Stimulated activated CD8-positive, alpha-beta memory T cell treated with anti-CD3 and anti-CD28 coated beads, Interleukin-12 subunit alpha, Interleukin-12 subunit beta, amount 100 ng/mL, for 4 hours (primary cell): ENCODE measurements at places on chromosomes 7 and 10.
A peak's percentile ranks its signal among the peaks of the same experiment; 100 is the strongest.

DNA sequence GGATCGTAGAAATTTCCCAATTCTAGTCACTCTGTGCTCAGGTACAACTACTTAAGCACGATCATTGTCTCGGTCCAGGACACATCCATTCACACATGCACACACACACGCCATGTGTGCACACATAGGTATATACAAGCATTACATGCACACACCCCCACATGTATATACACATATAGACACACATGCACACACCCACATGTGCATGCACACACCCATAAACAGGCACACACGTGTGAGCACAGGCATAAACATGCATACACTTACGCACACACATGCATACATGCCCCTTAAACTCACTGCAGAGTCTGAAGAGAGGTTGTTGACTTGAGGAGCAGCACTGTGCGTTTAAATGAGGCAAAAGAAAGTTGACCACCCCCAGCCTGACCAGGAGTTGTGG is 32.5 kb upstream of the INSIG1 start:
- DNase-seq, result no peak

DNA sequence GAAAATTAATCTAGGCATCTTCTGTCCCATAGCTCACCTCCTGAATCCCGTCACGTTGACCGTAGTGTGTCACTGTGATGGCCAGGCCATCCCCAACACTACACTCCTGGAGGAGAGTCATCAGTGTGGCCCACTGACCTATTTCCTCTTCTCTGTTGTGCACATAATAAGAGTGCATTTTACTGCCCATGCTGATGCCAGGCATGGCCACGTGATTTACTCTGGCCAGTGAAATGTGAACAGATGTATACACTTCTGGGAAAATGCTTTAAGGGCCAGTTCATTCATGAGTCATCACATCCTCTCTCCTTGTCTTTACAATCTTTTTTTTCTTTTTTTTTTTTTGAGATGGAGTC is 101.9 kb upstream of the PIP4K2A start:
- DNase-seq, result no peak

- DNase-seq, result no peak
These were observed 38.8 kb upstream of the MYL10 start for GRCh38 chr7:101667920-101668319.

DNA sequence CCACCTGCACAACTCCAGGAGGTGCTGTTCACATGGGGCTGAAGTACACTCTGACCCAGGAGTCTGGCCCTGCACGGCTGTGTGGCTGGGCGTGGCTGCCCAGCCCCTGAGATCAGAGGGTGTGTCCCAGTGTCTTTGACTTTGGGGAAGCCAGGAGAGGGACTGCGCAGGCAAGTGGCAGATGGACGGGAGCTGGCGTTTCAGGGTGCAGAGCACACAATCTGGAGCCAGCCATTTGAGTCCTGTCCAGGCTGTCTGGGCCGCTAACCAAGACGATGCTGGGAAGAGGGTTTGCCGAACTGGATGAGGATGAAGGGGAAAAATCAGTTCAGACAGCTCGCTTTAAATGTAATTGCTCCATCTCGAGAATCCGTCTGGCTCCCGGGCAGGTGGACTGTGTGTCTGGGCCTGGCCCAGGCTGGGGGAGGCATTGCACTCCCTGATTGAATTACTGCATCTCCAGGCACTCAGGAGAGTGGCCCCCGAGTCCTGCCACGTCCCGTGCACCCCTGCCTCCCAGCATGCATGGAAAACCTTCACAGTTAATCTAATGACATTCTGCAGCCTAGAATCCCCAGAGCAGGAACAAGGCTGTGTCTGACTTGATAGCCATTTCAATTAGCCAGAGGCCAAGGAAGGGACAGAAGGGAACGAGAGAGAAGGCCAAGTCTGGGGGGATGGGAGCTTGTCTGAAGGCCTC is 120.8 kb upstream of the NANOS1 start:
- DNase-seq, result no peak

DNA sequence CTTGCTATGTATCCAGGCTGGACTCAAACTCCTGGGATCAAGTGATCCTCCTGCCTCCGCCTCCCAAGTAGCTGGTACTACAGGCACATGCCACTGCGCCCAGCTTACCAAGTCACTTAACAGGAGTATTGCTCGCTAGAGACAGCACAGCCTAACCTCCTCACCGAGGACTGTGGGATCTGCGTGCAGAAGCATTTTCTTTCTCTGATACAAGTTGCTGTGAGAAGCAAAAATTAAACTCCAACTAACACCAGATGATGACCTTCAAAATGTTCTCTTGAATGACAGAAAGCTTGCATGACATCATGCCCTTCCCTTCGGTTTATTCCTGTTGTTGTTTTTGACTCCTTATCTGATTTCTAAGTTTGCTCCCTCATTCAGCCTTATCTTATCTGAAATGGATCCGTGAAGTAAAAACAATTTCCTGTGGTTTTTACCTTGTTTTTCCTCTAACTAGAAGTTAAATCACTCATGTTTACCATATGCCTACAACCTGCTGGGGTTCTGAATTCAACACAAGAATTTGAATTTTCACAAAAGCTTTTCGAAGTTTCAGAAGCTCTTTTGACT is 94.4 kb upstream of the KIF5B start:
- no peak for DNase-seq

GRCh38 chr10:93695740-93696139 is 6.7 kb downstream of the FRA10AC1 start:
- no peak for DNase-seq

GRCh38 chr7:143892527-143893300 is 9.3 kb downstream of the TCAF1 start:
- no peak for DNase-seq

GRCh38 chr10:84743483-84743882 is 415.1 kb downstream of the CCSER2 start:
- DNase-seq, result no peak

DNA sequence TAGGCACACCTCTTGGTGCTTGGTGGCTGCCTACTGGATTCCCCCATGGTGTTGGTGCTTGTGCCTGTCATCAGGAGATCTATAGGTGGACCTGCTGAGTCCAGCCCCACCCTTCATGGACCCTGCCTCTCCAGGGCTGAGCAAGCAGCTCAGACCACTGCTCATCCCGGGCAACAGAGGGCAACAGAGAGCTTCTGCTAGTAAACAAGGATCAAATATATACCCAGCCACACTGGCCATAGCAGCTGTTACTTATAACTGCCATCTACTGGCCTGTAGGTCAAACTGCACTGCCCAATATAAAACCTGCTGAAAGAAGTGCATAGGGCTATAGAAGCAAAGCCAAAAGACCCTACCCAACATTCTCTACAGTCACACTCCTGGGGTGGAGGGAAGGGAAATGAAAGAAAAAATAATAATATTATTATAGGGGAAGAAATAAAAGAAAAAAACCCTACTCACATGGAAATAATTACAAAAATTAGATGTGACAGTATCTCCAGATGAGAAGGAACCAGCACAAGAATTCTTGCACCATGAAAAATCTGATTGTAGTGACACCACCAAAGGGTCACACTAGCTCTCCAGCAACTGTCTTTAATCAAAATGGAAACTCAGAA is 54.9 kb upstream of the ZNF800 start:
- peak; percentile 8 for DNase-seq

DNA sequence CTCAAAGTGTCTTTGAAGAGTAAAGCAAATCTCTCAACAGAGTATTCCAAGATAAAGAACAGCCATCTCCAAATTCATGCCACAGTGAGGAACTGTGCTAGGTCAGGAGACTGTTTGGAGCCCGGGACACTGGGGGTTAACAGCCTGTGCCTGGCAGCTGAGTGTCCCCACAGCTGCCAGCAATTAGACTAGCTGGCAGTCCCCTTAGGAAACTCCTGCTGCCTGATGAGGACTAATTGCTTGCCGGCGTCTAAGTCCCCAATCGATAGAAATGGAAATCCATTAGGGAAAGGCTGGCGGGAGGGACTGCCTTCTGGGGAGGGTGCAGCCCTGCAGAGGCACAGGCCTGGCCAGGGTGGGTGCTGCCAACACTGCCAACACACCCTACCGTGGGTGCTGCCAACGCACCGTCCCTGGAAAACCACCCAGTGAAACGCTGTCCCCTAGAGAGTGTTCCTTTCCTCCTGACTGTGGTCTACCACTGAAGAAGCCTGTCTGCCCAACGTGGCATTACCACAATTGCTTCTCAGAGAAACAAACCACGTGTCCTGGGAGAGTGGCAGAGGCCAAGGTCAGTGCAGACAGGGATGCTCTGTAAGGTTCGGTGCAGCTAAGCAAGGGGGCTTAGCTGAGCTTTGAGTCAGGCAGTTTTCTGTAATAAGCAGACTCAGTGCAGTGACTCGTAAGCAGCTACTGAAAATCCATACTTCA is 60.8 kb downstream of the XRCC2 start:
- DNase-seq, result no peak

- DNase-seq, result no peak
These were observed 60.3 kb downstream of the ATOH7 start for GRCh38 chr10:68171539-68172080.

DNA sequence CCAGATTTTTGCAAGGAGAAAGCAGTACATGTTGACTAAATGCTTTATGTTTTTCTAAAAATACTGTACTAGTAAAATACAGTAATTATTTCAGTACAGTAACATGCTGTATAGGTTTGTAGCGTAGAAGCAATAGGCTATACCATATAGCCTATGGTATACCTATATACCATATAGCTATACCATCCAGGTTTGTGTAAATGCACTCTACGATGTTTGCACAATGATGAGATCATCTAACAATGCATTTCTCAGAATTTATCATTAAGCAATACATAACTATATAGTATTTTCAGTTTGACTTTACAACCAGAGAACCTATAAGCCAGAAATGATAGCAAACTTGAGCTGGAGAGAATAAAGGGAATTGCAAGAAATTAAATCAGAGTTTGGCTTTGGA is 109.7 kb upstream of the DNAJB12 start:
- DNase-seq, result no peak

DNA sequence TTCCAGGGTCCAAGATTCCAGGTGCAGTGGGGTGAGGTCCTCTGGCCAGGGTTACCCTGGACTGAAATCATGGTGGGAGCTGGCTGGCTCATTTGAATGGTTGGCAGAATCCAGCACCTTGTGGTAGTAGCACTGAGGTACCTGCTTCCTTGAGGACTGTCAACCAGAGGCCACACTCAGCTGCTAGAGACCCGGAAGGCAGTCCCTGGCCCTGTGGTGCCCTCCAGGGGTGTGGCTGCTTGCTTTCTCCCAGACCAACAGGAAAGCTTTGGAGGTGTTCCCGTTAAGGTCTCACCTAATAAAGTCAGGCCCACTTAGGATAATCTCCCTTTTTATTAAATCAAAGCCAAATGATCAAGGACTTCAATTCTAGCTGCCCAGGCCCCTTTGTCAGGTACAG is 107.7 kb upstream of the GDF10 start:
- DNase-seq, result no peak

GRCh38 chr10:101940916-101941315 is 97.3 kb upstream of the KCNIP2 start:
- no peak for DNase-seq

DNA sequence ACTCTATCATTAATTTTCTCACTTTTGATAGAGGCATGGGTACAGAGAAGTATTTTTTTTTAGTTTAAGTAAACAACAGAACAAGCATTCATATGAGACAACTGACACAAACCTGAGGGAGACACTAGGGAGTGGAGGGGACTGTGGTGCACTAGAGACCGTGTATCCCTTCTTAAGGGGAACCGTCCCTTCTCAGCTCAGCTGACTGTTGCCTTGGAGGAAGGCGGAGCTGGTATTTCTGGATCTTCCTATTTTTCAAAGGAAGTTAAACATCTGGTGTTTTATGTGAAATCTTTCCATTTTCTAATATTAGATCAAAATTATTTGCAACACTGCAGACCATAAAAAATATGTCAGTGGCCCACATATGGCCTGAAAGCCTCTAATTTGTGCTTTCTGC is 113.6 kb upstream of the MACROH2A2 start:
- no peak for DNase-seq

DNA sequence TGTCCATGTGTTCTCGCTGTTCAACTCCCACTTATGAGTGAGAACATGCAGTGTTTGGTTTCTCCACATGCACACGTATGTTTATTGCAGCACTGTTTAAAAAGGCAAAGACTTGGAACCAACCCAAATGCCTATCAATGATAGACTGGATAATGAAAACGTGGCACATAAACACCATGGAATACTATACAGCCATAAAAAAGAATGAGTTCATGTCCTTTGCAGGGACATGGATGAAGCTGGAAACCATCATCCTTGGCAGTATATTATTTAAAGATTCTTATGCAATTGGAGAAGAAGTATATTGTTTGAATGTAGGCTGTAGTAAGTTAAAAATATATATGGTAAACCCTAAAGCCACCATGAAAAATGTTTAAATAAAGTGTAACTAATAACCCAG is 7.2 kb upstream of the CACNB2 start:
- no peak for DNase-seq

DNA sequence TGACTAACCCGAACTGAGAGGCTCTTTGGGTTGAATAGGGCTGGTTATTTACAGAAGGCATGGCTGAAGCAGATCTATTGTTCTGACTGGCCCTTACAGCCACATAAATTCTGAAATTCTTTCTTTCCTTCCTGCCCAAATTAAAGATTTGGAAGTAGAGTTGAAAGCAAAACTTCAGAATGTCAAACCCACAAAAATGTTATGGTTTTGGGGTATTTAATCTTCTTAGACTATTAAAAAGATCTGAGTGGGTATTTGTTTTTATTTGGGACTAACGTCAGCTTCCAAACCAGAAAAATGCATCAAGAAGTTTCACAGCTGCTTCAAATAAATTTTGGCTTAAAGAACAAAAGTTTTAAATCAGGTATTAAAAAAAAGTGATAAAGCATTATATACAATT is 124.5 kb downstream of the AHR start:
- DNase-seq, result no peak

DNA sequence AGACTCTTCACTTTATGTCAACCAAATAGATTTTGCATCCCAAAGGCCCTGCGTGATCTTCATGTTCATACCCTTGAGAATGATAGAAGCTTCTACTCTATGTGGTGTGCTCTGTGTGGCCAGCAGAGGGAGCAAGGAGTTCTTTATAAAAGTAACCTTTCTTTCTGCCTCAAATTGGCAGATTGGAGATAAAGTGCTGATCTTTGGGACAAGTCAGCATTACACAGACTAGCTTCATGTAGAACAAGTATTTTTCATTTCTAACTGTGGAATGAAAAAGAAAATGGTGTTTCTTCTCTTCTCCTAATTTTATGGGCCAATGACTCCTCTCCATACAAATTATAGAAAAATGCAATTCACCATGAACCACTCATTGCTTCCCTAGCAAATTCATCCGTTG is 1214.1 kb downstream of the SORCS1 start:
- no peak for DNase-seq

DNA sequence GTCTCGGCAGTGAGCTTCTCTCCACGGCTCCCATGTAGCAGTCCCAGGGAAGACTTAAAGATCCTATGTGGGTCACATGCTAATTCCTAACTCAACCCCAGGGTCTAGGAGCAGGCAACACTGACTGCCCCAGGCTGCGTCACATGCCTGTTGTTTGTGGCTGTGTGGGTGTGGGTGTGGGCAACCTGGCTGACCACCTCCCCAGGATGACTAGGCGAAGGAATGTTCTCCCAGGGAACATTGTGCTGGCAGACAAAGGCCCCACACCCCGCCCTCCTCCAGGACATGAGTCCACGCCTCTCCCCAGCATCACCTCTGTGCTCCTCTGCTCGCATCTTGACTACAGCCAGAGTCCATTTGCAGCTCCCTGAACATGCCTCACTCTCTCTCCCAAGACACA is 30.3 kb downstream of the SLC29A3 start:
- DNase-seq, result no peak
